ENCODE measurements at places on chromosomes 11 and 22.

- peak; percentile 62 for DNase-seq
Observed at GRCh38 chr22:21766691-21767462, 31.3 kb upstream of the YPEL1 start.

- DNase-seq: peak; percentile 58
Observed at GRCh38 chr22:46593211-46593681, 26.9 kb upstream of the GRAMD4 start.

GRCh38 chr11:3972431-3972830 is 117.0 kb downstream of the STIM1 start:
- DNase-seq: no peak

- no peak for DNase-seq
Observed at GRCh38 chr11:36094164-36094563, 150.3 kb downstream of the LDLRAD3 start.

DNA sequence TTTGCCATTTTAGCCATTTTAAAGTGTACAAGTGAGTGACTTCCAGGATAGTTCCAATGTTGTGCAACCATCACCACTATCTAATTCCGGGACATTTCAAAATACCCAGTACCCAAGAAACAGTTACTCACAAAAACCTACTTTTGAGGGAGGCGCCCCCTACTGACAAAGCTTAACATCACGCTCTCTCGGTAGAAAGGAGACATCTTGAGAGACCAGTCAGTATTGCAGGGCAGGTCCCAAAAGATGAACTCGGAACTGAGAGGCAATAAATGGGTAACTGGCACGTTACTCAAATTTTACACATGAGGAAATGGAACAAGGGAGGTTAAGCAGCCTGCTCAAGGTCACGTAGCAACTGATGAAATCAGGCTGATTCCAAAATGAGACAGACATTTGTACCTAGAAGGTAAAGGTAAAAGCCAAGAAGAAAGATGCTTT is 50.0 kb upstream of the POU2AF1 start:
- peak; percentile 60 for DNase-seq

- no peak for DNase-seq
Observed at GRCh38 chr11:27120211-27120610, 79.6 kb downstream of the BBOX1 start.

- no peak for DNase-seq
Observed at GRCh38 chr11:12061851-12062560, 48.4 kb upstream of the MICAL2 start.

- no peak for DNase-seq
Observed at GRCh38 chr11:93654226-93654625, 7.3 kb upstream of the CEP295 start.

GRCh38 chr22:40434106-40434505 is 63.7 kb downstream of the SGSM3 start:
- DNase-seq: no peak

DNA sequence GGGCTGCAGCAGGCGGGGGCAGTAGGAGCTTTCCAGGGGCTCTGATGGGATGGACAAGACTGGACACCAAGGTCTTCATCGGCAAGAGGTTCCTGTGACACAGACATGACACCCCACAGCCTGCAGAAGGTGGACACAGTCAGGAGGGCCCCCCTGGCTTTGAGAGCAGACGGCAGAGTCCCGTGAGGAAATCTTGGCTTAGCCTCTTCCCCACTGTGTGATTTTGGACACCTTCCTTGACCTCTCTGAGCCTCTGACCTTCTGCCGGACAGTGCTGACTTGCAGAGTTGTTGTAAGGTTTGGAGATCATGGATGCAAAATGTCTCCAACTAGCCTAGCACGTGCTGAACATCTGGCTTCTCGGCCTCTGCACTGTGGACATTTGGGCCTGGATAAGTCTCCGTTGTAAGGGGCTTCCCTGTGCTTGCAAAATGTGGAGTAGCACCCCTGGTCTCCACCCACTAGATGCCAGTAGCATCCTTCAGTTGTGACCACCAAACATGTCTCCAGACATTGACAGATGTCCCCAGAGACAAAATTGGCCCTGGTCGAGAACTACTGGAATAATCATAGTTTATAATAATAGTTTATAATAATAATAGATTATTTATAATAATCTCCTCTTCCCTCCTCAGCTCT is 54.6 kb downstream of the MCM5 start:
- DNase-seq: no peak

GRCh38 chr11:43579919-43580276 is 100.6 kb upstream of the HSD17B12 start:
- DNase-seq: no peak

GRCh38 chr11:71913756-71914526 is 14.5 kb downstream of the XNDC1N start:
- DNase-seq: no peak

DNA sequence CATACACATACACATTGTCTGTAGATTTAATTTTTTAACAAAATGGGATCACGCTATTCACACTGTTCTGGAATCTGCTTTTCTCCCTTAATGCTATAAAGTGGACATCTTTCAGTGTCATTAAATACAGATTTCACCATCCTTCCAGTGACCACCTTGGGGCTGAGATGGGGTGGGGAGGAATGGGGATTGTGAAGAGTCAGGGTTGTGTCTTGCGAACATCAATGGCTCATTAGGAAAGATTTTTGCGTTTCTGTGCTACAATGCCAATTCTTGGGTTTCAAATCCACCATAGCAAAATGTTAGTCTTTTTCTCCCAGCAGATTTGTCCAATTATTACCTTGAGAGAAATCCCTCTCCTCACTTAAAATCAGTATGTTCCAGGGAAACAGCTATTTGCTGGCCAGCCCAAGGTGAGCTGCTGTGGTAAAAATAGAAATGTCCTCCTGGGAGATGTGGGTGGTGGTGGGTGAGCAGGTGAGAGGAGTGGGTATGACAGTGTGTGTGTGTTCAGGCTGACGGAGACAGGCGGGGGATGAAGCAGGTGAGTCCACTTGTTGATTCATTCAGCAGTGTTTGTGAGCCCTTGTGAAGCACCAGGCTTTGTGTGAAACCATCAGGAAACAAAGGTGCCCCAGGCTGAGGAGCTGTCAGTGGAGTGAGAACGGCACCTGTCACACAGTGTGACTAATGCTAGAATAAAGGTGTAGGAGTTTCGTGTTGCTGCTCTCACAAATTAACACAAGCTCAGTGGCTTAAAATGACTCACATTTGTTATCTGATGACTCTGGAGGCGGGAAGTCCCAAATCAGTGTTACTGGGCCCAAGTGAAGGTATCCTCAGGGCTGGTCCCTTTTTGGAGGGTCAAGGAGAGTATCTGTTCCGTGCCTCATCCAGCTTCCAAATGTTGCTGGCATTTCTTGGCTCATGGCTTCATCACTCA is 1.7 kb upstream of the CBX6 start:
- DNase-seq: no peak

DNA sequence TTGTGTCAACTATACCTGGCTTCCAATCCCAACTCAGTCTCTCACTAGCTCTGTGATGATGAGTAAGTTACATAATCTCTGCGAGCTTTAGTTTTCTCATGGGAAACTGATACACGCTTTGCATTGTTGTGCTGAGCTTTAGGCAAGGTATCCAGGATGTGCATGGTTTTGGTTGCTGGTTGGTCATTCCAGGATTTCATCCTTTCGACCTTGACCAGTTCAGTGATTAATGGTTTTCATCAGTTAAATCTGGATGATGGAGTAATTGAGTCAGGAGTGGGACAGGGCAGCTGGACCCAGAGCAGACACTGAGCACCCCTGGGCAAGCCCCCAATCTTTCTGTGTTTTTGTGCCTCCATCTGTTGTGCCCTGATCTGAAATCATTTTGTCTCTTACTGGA is 417.3 kb upstream of the CADM1 start:
- DNase-seq: no peak

All from activated naive CD8-positive, alpha-beta T cell treated with anti-CD3 and anti-CD28 coated beads, Interleukin-2, amount 10 ng/mL, durations not matched to agents 7 days and 5 days (primary cell).